NCI-H524 treated with DMSO at 0.1 percent for 48 hours (cell line): ENCODE measurements at places on chromosomes 4 and X.
A peak's percentile ranks its signal among the peaks of the same experiment; 100 is the strongest.

- DNase-seq, result no peak
These were observed 632 bp downstream of the PLP2 start for GRCh38 chrX:49172280-49172780.

- peak; percentile 18 for DNase-seq
These were observed 16.6 kb downstream of the AMER1 start for GRCh38 chrX:64188901-64189300.

DNA sequence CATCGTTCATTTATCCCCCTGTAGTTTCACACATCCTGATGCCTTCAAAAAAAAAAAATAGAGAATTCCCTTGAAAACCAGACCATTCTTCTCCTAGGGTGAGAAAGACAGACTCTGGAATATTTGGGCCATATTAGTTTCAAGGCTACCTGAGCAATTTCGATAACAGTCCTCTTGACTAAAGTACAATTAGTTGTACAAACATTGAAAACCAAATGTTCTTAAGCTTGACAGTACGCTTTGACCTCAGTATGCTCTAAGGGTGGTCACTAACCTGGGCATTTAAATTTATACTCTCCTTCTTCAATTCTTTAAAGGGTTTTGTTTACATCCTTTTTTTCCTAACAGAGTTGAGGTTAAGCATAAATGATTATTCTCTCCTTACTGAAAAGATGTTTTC lies 364.6 kb upstream of the FTHL17 start:
- no peak for DNase-seq

GRCh38 chr4:103018391-103019307 lies 856 bp downstream of the SLC9B1 start:
- no peak for DNase-seq

DNA sequence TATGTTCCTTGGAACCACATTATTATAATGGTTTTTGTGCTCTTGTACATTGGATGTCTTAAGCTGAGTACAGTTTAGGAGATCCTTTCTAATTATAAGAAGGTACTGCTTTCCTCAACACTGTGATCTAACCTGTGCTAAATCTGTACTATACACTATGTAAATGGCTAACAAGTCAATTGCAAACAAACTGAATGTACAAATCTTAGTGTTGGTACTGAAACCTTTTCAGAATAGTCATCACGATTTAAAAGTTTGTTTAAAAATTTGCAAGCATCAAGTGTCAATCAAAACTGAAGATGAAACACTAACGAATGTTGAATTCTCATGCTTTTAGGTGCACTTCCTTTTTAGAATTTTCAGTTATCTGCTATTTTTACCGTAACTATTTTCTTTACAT lies 2090.4 kb upstream of the TENM3 start:
- no peak for DNase-seq

DNA sequence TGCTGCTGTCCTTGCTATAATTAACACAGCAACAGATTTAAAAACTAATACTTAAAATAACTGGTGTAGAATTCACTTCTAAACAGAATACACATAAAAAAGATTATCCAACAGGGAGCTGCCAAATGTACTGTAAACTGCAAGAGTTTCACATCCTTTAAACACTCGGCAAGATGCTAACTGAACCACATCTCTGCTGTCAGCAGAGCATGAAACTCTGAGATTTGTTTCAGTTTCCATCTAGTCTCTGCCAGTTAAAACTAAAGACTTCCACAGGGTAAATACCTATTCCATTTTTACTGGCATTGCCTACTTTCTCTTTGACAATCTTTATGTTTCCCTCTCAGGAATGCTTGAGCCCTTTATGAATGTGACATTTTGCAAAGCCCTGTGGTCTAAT lies 127.7 kb downstream of the SLC7A11 start:
- DNase-seq, result no peak

- DNase-seq, result no peak
These were observed 471.5 kb downstream of the ADGRL3 start for GRCh38 chr4:61671599-61671998.

DNA sequence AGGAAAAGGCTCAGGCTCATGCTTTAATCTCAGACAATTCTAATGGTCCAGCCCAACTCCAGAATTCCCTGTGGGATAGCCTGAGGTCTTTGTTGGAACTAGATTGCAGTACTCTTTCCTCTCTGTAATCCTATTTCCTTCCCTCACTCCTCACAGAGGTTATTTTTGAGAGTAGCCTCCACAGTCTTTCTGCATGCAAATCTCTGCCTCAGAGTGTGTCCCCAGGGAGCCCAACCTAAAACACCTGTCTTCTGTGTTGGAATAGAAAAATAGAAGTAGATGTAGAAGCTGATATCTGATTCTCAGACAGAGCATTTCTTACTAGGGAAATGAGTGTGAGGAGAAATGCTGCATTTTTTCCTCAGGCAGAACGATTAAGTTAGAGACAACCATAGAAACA lies 915.5 kb upstream of the EPHA5 start:
- DNase-seq, result no peak

DNA sequence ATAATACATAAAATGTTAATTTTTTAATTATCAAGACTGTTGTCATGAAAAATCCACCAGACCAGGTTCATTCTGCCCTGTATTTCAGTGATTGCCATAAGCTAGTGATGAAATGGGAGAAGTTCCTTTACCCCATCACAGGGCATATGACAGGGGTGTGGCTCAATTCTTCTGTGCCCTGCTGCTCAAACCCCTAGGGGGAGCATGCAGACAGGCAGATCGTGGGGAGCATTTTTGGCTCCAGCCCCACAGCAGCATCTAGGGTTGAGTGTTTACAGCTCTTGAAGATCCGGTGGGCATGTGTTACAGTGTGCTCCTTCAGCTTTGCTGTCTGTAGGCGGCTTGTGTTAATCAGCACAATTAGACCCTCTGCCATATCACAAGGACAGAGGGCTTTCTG lies 700.7 kb downstream of the PCDH18 start:
- peak; percentile 16 for DNase-seq

DNA sequence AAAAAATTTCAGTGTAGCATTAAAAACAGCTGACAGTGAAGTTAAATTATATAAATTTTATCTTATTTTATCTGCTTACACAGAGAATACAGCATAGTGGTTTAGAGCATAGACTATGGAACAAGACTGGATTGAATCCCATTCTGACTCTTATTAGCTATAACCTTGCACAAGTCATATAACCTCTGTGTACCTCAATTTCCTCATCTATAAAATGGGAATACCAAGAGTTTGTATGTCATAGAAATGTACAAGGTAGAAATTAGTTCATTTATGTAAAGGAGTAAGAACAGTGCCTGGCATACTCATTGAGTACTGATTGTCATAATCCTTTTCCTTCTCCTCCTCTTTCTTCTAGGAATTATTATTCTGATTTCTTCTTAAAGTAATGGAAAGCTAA lies 25.7 kb downstream of the FAM13A start:
- no peak for DNase-seq

GRCh38 chr4:185741795-185742194 lies 70.2 kb downstream of the SORBS2 start:
- no peak for DNase-seq

GRCh38 chr4:69823048-69823447 lies 36.9 kb downstream of the SULT1E1 start:
- DNase-seq, result no peak

DNA sequence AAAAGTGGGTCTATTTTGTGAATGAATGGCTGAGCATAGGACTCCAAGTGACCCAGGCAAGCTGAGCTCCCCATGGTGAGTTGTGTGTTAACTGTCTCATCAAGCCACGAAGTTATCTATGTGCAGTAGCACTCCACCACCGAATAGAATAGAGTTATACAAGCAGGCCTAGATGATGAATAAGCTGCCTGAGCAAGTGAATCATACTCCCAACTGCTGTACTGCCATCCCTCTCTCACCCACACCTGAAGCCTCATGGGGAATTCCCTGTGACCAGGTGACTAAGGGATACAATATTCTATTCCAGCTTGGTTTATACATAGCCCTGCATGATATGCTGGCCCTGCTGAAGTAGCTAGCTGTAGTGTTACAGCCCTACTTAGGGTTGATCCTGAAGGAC lies 38.7 kb downstream of the KDM5C start:
- no peak for DNase-seq

GRCh38 chrX:118603981-118604380 lies 108.4 kb downstream of the DOCK11 start:
- DNase-seq, result no peak

GRCh38 chr4:56739066-56739777 lies 58.1 kb upstream of the HOPX start:
- DNase-seq, result no peak

GRCh38 chrX:118973389-118974087 lies 880 bp upstream of the LONRF3 start:
- no peak for DNase-seq

- no peak for DNase-seq
These were observed 25.8 kb downstream of the TRIM75 start for GRCh38 chr4:165079476-165079875.

- DNase-seq, result no peak
These were observed at the start of gene FGF13 for GRCh38 chrX:138711399-138712347. Gene FGF13 (minus strand): TSS chrX:138711717. CDS start chrX:138711003, 714 bp downstream.

GRCh38 chrX:63920875-63921274 lies 135.9 kb upstream of the ARHGEF9 start:
- no peak for DNase-seq

GRCh38 chr4:158787709-158788475 lies 19.1 kb downstream of the FNIP2 start:
- DNase-seq, result no peak

GRCh38 chr4:66266035-66266434 lies 595.7 kb upstream of the EPHA5 start:
- DNase-seq, result no peak

DNA sequence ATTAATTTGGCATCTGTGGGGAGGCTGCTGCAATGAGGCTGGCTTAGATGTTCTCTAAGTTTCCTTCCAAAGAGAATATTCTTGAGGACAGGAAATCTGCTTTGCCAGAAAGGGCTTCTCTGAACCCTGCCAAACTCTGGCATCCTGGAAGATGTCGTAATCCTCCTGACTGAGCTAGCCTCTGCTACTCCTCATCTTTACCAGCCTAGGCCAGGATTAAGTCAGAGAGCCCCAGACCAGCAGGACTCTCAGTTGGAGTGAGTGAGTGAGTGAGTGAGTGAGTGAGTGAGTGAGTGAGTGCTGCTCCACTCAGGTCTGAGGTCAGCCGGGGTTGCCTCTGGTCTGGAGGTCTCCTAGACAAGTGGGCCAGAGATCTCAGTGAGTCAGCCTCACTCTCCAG lies 104.9 kb upstream of the SOD3 start:
- DNase-seq, result no peak

DNA sequence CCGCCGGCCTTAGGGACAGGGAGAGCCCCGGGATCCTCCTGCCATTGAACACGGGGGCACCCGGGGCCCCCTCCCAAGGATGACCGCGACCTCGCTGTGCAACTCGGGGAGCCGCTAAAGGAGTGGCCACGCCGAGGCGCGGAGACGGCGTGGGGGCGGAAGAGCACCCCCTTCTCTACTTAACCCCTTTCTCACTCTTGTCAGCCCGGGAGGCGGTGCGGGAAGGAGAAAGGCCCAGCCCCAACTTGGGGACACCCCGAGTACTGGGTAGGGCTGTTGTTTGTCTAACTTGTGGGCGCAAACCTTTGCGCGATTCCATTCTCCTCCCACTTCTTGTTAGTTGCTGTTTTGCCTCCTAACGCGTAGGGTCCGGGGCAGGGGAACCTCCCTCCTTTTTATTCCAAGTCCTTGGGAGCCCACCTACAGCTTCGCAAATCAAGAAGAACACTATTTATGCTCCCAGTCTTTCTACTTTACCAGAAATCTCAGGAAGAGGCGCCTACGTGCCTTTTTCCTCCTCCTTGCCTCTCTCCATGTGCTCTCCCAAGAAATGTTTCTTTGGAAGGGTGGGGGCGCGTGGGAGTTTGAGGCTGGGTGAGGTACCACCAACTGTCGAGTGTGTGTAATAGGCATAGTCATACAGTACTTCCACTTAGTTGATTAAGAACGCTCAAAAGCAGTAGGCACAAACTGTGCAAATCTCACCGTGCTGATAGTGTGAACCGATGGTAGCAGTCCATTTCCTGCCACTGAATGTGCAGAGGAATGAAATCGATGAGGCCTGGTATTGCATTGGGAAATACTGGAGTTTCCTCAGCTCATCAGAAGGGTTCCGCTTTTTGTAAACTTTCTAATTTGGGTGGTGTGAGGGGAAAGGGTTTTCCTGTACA lies 813 bp downstream of the DIAPH2 start:
- no peak for DNase-seq

DNA sequence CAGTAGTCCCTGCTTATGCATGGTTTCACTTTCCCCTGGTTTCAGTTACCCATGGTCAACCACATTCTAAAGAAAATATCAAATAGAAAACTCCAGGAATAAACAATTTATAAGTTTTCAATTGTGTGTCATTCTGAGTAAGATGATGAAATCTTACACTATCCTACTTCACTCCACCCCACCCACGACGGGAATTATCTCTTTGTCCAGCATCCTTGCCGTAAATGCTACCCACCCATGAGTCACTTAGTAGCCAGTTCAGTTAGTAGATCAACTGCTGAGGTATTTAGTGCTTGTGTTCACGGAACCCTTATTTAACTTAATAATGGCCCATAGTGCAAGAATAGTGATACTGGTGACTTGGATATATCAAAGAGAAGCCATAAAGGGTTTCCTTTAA lies 91.4 kb downstream of the KLHL13 start:
- DNase-seq, result no peak

DNA sequence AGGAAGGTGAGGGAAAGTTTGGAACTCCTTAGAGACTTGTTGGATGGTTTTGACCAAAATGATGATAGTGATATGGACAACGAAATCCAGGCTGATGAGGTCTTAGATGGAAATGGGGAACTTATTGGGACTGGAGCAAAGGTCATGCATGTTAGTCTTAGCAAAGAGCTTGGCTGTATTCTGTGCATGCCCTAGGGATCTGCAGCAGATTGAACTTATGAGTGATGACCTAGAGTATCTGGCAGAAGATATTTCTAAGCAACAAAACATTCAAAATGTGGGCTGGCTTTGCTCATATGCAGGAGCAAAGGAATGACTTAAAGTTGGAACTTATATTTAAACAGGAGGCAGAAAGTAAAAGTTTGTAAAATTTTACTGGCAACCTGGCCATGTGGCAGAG lies 489.3 kb upstream of the DIPK2B start:
- DNase-seq, result no peak

- no peak for DNase-seq
These were observed 11.2 kb upstream of the RNF4 start for GRCh38 chr4:2457481-2458295.

DNA sequence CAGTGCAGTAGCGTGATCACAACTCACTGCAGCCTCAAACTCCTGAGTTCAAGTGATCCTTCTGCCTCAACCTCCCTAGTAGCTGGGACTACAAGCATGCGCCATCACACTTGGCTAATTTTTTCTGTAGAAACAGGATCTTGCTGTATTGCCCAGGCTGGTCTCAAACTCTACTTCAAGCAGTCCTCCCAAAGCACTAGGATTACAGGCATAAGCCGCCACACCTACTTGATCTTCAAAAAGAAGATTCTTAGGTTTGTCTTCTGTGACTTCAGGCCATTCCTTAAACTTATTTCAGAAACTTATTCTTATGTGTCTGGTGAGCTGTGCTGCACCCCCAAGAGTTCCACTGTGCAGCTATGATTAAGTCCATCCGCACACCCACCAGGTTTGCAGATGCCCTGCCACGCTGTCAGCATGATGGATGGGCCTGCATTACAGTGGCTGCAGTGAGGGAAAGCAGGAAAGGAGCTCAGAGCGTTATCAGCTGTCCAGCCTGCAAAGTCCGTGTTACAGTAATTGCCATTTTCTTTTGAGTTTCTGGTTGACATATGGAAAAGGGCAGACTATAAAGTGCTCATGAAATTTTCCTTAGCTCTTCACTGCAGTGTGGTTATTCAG lies 146.6 kb downstream of the AASDH start:
- DNase-seq, result no peak
